Stimulated activated CD4-positive, alpha-beta T cell treated with anti-CD3 and anti-CD28 coated beads, Interleukin-12 subunit alpha, Interleukin-12 subunit beta, amount 100 ng/mL, for 4 hours (primary cell): ENCODE measurements at places on chromosomes 13 and 19.
A peak's percentile ranks its signal among the peaks of the same experiment; 100 is the strongest.

- no peak for DNase-seq
Observed at GRCh38 chr13:85076343-85076742, 722.9 kb downstream of the SLITRK6 start.

GRCh38 chr13:30829833-30830637, 76.0 kb upstream of the MEDAG start:
- DNase-seq, result no peak

- DNase-seq, result no peak
Observed at GRCh38 chr13:27765650-27766049, 26.6 kb upstream of the GSX1 start.

DNA sequence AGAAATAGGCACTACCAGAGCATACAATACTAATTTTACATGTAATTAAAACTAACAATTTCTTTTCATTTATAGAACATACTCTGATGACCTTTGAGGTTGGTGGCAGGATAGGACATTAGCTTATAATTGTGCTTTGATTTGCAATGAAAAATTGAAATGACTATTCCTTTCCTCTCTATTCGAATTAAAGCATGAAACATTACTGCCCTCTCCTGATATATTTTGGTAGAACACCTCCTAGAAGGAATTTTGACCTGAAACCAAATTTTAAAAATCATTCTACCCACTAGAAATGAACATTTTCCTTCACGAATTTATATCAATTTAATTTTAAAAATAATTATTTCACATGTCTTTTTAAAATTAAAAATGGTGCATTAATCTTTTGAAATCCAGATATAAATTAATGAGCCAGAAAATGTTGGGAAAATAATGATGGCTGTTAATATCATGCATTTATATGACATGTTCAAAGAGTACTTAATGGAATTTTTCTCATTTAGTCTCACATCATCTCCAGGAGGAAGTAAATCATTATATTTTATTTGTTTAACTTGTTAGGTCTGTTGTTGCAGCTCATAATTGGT, 556.3 kb upstream of the ARGLU1 start:
- DNase-seq, result no peak

DNA sequence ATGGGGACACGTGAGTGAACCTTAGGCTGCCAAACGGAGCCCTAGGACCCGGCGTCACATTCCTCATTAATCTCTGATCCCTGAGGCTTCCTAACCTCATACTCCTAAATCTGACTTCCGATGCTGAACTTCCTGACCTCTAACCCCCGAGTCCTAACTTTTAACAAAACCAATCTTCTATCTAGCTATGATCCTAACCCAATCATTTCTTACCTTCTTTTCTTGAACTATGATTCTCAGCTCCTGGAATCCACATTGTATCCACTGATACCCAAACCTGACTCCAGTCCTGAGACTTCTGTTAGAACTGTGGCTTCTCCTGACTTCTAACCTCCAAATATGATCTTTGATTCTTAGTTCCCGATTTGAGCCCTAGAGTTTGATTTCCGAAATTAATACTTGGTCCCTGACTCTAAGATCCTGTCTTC, 447 bp downstream of the NFKBIB start:
- no peak for DNase-seq

GRCh38 chr13:60417734-60418133, 20.7 kb downstream of the TDRD3 start:
- no peak for DNase-seq

- DNase-seq, result no peak
Observed at GRCh38 chr19:21604951-21605476, 99.6 kb downstream of the ZNF429 start.

DNA sequence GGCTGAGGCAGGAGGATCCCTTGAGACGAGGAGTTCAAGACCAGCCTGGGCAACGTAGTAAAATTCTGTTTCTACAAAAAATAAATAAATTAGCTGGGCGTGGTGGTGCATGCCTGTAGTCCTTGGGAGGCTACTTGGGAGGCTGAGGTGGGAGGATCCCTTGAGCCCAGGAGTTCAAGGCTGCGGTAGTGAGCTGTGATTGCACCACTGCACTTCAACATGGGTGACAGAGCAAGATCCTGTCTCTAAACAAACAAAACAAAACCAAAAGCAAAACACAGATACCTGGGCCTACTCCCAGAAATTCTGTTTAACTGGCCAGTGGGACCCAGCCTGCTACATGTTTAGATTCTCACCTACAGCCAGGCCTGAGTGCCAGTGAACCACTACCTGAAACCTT, 74.6 kb upstream of the MEDAG start:
- DNase-seq, result no peak

- no peak for DNase-seq
Observed at GRCh38 chr13:42883771-42884467, 102.5 kb downstream of the FAM216B start.

DNA sequence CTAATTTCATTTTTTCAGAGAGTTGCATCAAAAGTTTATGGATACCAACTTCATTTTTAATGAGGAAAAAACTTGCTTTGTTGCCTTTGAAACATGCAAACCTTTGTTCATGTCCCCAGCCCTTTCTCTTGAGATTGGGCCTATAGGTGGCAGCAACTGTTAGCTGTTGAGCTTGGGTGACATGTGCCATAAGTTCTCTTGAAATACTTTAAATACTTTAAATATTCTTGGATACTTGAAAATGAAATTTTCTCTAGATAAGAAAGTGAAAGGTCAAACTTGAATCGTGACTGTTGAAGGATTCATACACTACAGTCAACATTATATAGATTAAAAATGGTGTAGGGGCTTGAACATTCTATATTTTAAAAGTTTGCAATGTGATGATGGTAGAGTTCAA, 294.9 kb downstream of the NDFIP2 start:
- DNase-seq, result no peak

DNA sequence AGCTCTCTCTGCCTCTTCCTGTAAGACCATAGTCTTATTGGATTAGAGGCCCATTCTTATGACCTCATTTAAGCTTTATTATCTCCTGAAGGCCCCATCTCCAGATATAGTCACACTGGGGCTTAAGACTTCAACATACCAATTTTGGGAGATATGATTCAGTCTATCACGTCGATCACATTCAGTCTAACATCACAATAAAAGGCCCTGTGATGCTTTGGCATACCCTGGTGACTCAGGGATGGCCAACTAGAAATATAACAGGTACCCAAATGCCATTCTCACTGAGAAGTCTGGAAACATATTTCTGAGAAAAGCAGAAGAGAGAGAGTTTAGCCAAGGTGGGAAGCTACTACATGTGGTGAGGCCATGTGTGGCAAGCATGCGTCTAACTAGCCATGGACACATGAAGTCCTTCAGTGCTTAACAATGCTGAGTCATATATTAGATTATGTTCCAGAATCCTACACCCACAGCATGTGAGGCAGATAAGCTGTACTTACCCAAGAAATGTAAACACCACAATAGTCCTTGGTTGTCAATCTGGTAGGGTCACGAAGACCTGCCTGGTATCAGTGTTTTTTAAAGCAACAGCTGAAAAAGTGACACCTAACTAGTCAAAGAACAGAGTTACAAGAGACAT, 485.1 kb downstream of the FOXO1 start:
- no peak for DNase-seq

- DNase-seq, result no peak
Observed at GRCh38 chr13:70788074-70788473, 679.8 kb upstream of the KLHL1 start.

DNA sequence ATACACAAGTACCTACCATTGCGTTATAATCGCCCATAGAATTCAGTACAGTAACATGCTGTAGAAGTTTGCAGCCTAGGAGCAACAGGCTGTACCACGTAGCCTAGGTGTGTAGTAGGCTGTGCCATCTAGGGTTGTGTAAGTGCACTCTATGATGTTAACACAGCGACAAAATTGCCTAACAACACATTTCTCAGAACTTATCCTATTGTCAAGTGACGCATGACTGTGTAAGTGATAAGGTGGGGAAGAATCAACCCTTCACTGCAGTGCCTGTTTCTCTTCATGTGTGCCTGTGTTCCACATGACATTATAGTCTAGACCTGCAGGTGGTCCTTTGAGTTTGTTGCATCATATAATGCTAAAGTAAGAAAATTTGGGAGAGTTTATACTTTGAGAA, 94.0 kb downstream of the PCDH9 start:
- DNase-seq, result no peak

GRCh38 chr19:48770734-48771472, 15.6 kb downstream of the FGF21 start:
- DNase-seq, result no peak

DNA sequence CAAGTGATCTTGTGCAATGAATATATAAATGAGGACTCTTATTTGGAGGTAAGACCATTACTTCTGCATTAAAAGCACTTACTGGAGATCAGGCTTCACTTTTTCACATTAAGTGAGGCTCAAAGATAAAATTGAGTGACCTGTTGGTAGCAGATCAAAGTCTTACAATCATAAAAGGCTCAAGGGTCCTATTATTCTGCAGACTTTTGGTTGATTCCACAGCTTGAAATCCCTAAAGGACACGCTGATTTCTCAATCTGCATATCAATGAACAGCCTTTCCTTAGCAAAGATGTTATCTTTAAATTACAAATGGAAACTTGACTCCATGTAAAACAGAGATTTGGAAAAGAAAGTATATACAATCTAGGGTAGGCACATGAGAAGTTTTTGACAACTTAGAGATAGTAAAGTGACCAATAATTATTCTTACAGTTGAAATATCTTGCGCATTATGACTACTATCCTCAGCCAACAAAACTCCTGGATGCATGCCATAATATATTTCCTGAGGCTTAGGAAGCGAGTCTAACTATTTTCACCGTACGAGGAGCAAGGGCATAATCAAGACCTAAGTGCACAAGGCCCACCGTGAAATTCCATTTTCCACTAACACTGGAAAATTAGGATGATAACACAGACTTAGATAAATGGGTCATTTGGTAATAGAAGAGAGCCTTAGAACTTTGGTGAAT, 640.7 kb downstream of the LIG4 start:
- DNase-seq, result no peak

GRCh38 chr13:108120302-108120701, 95.0 kb downstream of the LIG4 start:
- DNase-seq, result no peak

- DNase-seq, result no peak
Observed at GRCh38 chr13:49657241-49657641, 28.9 kb downstream of the ARL11 start.

DNA sequence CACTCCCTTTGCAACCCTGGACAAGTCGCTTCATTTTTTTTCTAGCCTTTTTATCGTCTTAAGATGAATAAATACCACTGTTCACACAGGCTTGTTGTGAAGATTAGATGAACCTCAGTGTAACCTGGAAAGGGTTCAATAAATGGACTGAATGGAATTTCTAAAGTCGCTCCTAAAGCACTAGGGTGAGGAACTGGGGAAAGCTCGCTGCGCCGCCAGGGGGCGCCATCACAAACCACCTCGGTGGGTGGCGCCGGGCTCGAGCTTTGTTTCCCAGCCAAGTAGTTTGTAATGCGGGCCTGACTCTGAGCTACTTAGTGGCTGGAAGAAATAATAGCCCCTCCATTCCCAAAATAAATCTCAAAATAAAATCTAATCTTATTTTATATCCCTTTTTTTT, 2.2 kb upstream of the CEACAM6 start:
- DNase-seq, result peak; percentile 81

- no peak for DNase-seq
Observed at GRCh38 chr19:6579450-6580178, 11.3 kb downstream of the CD70 start.

- DNase-seq, result no peak
Observed at GRCh38 chr19:12788042-12788681, 3.1 kb upstream of the JUNB start.

- no peak for DNase-seq
Observed at GRCh38 chr13:27113436-27113835, 58.2 kb downstream of the USP12 start.

DNA sequence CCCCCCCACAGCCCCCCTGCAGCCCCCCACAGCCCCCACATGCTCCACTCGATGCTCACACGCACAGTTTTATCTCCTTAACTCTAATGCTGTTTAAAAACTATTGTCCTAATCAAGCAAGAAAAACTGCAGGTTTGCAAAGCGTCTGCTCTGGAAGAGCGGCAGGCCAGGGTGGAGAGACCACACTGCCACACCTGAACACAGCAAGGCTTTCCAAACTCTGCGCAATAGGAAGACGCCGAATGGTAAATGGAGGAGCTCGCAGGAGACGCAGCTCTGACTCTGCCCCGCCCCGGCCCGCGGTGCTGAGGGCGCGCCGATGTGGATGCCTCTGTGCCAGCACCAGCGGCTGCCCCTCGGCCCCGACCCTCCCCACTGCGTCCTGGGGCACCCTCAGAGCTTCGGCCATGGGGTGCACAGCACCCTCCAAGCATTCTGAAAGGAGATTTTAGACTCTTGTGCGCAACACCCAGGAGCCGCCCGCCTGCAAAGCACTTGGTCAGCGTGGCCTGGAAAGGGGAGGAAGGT, 32.4 kb downstream of the RASA3 start:
- no peak for DNase-seq
